A172 (cell line): ENCODE measurements at places on chromosomes 6 and 20.

DNA sequence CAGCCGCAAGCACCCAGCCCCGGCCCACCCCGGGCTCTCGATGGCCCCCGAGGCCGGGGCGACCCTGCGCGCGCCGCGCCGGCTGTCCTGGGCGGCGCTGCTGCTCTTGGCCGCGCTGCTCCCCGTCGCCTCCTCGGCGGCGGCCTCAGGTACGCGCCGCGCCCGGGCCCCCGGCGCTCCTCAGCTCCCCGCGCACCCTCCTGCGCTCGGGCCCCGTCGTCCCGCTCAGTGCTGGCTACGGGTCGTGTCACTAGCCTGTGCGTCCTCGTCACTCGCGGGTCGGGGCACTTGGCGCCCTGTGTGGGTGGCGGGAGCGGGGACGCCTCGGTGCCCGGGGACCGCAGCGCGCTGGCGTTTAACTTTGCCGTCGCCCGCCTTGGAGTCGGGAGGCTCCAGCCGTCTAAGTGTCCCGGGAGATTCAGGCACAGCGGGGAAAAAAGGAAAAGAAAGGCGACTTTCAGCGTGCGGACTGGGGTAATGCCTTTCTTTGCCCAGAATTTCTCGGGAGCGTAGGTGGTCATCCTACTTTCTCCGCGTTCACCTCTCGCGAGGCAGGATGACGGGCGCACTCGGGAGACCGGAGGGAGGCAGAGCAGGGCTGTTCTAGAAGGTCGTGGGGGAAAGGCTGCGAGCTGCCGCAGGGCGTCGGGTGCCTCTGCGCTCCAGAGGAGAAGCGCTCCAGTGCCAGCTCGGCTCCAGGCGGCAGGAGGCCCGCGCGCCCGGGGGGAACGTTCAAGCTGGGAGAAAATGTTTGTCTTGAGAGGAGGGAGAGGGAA lies 545 bp downstream of the FNDC1 start:
- no peak for DNase-seq

- no peak for DNase-seq
Observed at GRCh38 chr6:170438861-170439260, 114.2 kb downstream of the PSMB1 start.

DNA sequence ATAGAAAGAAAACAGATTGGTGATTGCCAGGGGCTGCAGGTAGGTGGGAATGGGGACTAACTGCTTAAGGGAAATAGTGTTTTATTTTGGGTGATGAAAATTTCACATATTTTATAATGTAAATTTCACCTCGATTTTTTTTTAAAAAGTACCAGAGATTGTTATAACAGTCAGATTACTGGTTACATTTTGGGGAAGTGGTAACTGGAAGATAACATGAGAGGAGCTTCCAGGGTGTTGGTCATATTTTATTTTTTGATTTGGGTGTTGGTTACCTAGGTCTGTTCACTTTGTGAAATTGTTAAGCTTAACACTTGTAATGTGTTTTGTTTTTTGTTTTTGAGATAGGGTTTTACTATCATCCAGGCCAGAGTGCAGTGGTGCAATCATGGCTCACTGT lies 17.2 kb upstream of the CRIP3 start:
- DNase-seq: no peak

DNA sequence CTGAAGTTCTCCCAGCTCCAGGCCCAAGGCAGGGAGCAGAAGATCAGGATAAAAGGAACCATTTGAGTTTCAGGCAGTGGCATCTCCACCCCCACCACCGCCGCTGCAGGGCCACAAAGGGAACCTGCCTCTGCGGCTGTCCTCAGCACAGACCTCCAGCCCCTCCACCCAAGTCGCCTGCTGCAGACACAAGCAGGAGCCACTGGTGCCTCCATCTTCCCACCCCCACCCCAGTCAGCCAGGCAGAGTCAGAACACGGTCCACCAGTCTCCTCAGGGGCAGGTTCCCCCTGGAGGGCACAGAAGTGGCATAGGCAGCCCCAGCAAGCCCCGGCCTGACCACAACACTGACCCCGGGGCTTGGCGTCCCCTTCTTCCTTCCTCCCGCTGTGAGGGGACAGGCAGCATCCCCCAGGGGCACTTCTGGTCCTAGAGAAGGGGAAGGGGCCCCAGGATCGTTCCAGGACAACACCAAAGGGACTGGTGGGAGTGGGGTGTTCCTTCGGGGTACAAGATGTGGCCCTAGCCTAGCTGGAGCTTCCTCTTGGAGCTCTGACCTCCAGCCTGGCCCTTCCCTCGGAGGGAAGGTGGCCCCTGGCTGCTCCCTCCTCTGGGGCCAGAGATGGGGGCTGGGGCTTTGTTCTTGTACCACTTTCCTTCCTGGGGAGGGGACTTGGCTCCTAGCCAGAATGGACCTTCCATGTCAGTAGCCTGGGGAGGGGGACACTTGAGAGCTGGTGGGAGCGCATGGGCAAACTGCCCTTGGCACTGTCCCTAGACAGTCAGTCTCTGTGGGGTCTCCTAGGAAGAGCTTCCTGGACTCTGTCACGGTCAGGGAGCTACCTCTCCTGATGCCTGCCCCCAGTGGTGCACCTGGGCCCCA lies 36.0 kb downstream of the YTHDF1 start:
- DNase-seq: no peak

DNA sequence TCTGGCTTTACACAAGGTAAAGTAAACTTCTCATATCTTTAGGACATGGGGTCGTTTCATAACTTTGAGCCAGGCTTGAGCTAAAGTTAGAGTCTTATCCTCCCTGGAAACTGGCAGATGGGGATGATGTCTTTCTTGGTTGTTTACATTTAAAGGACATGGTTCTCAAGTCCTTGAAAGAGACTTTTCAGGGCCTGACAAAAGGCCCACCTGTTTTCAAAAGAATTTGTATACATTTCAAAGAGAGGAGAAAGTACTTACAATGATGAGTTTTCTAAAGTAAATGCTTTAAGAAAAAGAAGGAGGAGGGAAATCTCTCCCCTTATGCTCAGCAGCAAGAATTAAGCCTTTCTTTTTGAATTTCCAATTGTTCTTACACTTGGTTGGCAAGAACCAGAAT lies 45.7 kb upstream of the TINAG start:
- no peak for DNase-seq

- peak; percentile 86 for DNase-seq
Observed at GRCh38 chr20:62159839-62160238, 16.3 kb downstream of the SS18L1 start.

GRCh38 chr6:96101564-96101963 lies 85.8 kb downstream of the FUT9 start:
- no peak for DNase-seq

DNA sequence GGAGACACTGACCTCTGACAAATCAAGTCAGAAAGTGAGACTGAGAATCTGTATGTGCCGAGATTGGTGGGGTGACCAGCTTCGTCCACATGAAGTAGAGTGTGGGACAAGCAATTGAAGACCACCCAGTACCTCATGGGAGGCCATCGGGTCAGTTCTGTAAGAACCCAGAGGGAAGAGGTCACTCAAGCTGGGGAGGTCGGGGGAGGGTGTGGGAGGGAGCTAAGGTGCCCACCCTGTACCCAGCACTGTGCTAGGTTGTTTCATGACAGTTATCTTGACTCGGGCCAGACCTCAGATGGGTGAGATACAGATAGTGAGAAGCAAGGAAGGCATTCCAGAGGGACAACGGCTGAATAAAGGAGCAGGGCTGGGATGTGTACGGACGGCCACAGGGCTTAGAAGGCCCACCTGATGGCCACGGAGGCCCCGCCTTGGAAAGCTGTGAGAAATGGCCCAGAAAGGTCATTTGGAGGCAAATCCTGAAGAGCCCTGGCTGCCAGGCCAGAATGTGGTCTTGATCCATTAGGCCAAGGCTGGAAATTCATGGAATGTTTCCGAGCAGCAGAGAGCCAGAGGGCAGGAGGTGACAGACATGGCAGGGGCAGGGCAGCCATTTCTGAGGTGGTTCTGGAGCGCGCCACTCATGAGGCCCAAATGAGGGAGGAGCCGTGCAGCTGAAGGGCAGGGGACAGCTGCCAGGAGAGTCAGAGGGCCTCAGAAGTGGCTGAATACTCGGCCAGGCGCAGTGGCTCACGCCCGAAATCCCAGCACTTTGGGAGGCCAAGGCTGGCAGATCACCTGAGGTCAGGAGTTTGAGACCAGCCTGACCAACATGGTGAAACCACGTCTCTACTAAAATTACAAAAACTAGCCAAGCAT lies 7.7 kb downstream of the MMP24OS start:
- no peak for DNase-seq

- DNase-seq: no peak
Observed at GRCh38 chr20:35598476-35598875, 17.2 kb upstream of the SPAG4 start.
